H4 (cell line): ENCODE measurements at places on chromosomes 13 and 19.

- DNase-seq = peak; percentile 46
These were observed 161.4 kb downstream of the EFNB2 start for GRCh38 chr13:106373989-106374572.

- no peak for DNase-seq
These were observed 72.6 kb downstream of the SIPA1L3 start for GRCh38 chr19:37979547-37980082.

- DNase-seq = no peak
These were observed 9.1 kb downstream of the BBC3 start for GRCh38 chr19:47221890-47222289.

- no peak for DNase-seq
These were observed 12.0 kb downstream of the ACTL9 start for GRCh38 chr19:8686549-8686948.
